WTC11 (cell line): ENCODE measurements at places on chromosomes 3 and 15. TPM values are rescaled to one million over a fixed set of nuclear protein-coding genes. Genes with fewer than 3 reads are reported as not detected.

- no peak for DNase-seq
Observed at GRCh38 chr3:183259087-183259486, 6.0 kb downstream of the B3GNT5 start.

GRCh38 chr15:31338318-31338878 is 11.8 kb downstream of the KLF13 start:
- DNase-seq: no peak

DNA sequence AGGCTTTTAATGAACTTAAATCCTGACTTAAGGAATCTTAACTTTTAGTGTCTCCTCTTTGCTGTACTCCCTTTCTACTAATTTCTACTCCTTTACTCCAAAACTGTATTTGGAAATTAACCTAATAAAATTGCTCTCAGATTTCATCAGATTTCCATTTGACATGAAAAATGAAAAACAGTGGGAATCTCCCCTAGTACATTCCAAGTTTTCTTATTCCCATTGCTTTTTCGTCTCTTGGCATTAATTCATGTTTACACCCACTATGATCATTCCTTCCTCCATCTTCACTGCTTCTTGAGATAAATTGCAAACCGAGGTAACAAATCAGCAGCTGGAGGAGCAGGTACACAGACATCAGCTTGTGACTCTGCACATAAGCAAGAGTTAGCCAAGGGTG is 208.7 kb downstream of the VGLL3 start:
- no peak for DNase-seq

- no peak for DNase-seq
Observed at GRCh38 chr3:158532099-158532734, 38.8 kb upstream of the MLF1 start.

- no peak for DNase-seq
Observed at GRCh38 chr15:99857836-99858235, 124.6 kb upstream of the LYSMD4 start.

GRCh38 chr3:123371859-123372685 is 76.8 kb downstream of the ADCY5 start:
- no peak for DNase-seq

DNA sequence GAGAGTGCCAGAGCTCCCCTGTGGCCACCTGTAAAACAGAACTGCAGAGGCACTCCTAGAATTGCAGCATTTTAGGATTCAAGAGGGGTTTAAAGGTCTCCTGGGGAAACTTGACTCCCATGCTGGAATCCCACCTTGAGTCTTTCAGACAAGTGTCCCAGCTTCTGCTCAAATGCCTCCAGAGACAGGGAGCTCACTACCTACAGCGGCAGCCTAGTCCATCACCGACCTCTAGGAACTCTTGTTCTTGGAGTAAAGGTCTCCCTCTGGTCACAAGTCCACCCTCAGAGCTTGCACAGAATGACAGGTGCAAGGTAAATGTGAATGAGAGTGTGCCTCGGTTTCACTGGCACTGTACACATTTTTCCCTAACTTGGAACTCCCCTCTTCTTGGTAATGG is 72.0 kb downstream of the NUP210 start:
- DNase-seq: no peak

DNA sequence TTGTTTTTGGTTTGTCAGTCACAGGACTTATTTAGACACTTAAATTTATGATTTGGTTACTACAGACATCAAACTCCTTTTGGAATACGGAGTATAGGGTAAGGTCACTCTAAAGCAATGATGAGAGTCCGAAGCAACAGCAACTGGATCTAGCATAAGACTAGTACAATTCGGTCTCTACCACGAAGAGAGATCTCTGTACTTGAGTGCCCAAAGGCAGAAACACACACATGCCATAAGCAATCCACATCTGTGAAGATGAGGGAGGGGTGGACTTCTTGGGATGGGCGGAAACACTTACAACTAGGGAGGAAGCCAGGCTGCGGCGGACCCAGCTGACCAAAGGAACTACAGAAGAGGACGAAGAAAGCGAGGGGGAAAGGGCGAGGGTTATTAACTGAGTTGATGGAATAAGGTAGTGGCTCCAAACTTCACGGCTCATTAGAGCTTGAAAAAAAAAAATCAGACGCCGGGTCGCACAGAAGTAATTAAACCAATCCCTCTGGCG is 595 bp downstream of the DPH6 start:
- no peak for DNase-seq

- no peak for DNase-seq
Observed at GRCh38 chr15:58545307-58546065, 113.7 kb downstream of the LIPC start.

DNA sequence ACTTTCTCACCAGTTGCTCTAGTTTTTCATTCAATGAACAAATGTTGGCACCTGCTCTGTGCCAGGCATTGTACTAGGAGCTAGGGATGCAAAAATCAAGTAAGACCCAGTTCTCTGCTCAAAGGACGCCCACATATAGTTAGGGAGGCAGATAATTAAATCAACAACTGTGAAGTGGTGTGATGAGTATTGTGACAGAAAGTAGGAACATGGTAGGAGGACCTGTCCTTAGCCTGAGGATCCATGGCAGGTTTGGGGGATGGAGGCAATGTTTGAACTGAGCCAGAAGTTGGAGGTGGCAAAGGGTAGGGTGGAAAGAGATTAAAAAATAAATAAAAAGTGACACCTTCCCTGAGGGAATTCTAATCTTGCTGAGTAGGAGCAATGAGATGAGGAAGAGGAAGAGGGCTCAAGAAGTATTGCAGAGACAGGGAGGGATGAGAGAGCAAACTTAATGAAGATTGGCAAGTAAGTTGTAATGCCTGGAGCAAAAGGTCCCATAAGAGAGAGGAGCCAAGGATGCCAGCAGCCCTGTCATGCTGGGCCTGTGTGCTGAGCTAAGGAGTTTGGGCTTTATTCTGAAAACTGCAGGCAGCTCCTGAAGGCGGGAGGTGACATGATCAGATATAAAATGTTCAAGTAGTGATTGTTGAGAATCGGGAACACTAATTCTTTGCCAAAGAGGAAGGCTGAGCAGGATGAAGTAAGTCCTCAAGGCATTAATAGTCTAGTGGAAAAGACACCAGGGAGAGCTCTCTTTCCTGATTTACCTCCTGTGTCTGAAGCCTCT is 184.3 kb upstream of the PPP2R3A start:
- no peak for DNase-seq

DNA sequence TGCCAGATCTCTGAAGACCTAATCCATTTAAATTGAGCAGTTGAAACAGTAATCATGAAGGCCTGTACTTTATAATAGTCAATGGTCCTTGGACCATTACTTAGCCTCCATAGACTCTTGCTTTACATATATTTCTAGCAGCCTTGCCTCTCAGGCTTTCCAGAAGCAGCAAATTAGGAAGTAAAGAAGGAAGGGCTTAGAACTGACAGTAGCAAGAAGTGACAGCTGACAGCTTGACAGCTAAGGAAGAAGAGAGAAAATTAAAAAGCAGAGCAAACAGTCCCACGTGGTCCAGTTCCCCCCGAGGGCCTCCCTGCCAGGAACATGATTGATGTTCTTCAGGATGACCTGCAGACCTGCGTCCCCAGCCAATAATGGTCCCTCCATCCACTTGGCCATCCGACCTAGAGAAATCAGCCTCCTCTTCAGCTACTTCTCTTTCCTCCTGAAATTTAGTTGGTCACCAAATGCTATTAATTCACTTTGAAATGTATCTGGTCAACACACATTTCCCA is 15.0 kb upstream of the PSMD6 start:
- DNase-seq: no peak

DNA sequence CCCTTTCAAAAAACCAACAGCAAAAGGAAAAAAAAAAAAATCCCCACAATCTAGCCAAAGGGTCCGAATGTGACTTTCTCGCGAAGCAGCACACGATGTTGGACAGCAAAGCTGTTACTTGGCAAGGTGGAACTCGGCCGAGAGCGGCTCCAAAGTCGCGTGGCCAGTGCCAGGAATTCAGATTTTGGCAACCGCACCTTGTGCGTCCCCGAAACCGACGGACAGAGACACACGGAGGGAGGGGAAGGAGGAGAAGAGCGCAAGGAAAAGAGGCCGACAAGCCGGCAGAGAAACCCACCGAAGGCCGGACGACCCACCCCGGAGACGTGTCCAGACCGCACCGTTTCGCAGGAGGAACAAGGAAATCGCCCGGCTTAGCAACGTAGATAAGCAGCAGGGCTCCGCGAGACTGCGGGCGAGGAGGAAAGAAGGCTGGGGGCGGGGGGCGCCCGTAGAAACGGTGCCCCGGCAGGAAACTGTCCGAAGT is 517.3 kb downstream of the MECOM start:
- peak; percentile 57 for DNase-seq

- DNase-seq: peak; percentile 44
Observed at GRCh38 chr15:101133751-101134261, 118.0 kb downstream of the CHSY1 start.

GRCh38 chr3:160804762-160805161 is 48.7 kb downstream of the PPM1L start:
- DNase-seq: no peak

- DNase-seq: no peak
Observed at GRCh38 chr3:61358364-61358763, 107.1 kb upstream of the FHIT start.

GRCh38 chr15:99124641-99125040 is 19.8 kb downstream of the SYNM start:
- no peak for DNase-seq

DNA sequence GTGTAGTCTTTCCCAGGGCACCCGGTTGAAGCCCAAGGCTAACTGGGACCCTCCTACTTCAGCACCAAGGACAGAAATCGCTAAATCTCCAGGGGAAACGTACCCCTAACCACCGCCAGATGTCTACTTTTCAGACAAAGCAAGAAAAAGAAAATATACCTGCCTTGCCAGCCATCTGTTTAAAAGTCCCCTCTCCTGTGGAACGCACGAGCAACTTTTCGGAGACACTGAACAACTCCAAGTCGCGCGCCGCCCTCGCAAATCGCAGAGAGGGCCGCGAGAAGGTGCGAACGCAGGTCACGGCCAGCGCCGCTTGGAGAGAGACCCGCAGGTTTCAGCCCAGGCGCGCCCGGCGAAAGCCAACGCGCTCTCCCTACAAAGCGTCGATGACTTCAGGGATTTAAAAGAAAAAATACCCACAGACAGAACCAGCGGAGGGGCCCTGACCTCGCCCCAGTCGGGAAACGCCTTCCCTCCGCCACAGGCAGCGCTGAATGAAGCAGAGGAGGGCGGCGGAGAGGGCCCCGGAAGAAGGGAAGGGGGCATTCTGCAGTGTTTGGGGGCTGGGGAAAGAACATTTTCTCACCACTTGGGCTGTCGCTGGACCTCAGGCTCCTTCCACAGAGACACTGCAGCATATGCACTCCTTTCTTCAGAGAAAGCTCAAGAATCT is 213.1 kb downstream of the FGF12 start:
- peak; percentile 55 for DNase-seq

DNA sequence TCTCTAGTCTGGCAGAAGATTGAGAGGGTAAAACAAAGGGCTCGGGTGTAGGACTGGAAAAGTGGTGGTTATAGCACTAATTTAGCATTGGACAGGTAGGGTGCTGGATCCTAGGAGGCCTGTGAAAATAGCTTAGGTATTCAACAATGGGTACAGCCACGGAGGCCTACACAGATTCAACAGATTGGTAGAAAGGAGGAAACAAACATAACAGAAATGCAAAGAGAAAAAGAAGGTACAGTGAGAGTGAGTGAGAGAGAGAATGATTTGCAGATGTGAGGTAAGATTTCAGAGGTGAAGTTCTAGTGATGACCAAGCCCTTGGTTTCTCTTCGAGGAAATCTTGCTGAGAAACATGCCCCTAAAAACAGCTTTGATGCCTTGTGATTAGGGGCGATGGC is 37.9 kb downstream of the ADIPOQ start:
- DNase-seq: no peak

GRCh38 chr3:56086355-56086754 is 381.9 kb downstream of the ERC2 start:
- DNase-seq: no peak

- DNase-seq: no peak
Observed at GRCh38 chr15:72786676-72787345, 3.3 kb upstream of the ADPGK start.

- DNase-seq: no peak
Observed at GRCh38 chr3:155581579-155581978, 163.3 kb downstream of the PLCH1 start.

DNA sequence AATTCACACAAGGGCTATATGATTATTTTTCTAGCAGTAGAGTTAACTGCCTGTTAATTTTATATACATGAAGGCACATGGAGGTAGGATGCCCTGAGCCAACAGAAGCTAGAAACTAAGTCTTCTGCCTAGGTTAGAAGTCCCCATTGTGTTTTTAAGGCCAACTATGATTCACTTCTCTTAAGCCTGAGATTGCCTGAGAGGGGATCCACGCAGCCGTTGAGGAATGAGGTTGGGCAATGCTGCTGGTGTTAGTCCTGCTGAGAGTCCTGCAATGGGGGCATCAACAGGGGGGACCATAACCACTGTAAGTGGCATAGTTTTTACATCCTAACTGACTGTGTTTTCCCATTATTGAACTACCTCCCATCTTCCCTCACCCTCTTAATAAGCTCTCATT is 60.1 kb upstream of the PFN2 start:
- no peak for DNase-seq

GRCh38 chr3:156664831-156665178 is 9.6 kb upstream of the TIPARP start:
- no peak for DNase-seq

DNA sequence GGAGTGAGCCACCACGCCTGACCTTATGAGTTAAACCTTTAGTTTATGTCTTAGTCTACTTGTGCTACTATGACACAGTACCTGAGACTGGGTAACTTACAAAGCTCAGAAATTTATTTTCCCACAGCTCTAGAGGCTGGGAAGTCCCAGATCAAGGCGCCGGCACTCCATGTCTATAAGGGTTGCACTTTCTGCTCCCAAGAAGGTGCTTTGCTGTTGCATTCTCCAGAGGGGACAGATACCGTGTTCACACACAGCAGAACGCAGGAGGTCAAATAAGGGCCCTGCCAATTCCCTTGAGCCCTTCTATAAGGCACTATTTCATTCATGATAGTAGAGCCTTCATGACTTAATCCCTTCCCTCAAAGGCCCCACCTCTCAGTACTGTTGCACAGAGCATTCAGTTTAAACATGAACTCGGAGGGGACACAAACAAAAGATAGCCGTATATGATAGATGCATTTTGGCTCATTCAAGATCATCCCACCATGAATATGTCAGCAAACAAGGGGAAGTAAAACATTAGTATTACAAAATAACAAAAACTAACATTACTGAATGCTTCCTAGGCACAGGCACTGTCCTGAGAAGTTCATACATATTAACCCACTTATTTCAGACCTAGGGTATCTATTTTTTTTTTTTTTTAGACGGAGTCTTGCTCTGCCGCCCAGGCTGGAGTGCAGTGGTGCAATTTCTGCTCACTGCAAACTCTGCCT is 26.5 kb downstream of the PLA1A start:
- no peak for DNase-seq

RAF1 gene
- total RNA-seq: 85.0 to 101 TPM (median 86.1 TPM) in 3 replicates

RETNLB gene
- not detected in 3 replicates for total RNA-seq

SPINK8 gene
- not detected in 3 replicates for total RNA-seq

USP3 gene
- 30.0 to 36.6 TPM (median 30.8 TPM) in 3 replicates for total RNA-seq

CELF6 gene
- total RNA-seq: not detected in 3 replicates

ZNF502 gene
- total RNA-seq: 2.6 to 3.6 TPM (median 3.4 TPM) in 3 replicates

NPAP1 gene
- 0.11 to 0.13 TPM (median 0.11 TPM) in 3 replicates for total RNA-seq

SYNPR gene
- total RNA-seq: 0.78 to 1.4 TPM (median 0.85 TPM) in 3 replicates

HLTF gene
- 62.4 to 84.0 TPM (median 73.8 TPM) in 3 replicates for total RNA-seq

SLC27A2 gene
- 3.0 to 5.7 TPM (median 5.6 TPM) in 3 replicates for total RNA-seq

GFM1 gene
- total RNA-seq: 38.9 to 44.5 TPM (median 43.2 TPM) in 3 replicates

TMEM207 gene
- total RNA-seq: not detected in 3 replicates

TERC gene
- 34.3 to 57.1 TPM (median 48.5 TPM) in 3 replicates for total RNA-seq

FAM43A gene
- 2.6 to 3.8 TPM (median 3.7 TPM) in 3 replicates for total RNA-seq
